ENCODE measurements at places on chromosomes 3 and 15.

GRCh38 chr3:61158667-61159066 lies 92.6 kb downstream of the FHIT start:
- DNase-seq = no peak

GRCh38 chr3:16112910-16113504 lies 61.5 kb upstream of the GALNT15 start:
- no peak for DNase-seq

DNA sequence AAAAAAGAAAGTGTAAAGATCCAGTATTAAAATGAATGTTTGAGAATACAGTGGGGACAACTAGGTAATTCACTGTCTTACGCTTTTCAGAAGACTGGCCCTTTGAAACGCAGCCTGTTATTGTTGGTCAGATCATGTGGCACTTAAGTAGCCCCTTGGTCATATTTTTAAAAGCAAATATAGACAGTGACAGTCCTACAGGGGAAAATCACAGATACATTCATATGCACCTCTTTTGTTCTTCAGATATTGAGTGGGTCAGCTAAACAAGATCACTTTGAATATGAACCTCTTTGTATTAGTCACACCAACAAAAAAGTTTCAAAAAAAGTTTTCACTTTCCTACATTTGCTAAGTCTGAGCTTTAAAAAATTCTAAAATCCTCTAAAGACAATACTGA lies 36.0 kb downstream of the TIGIT start:
- no peak for DNase-seq

GRCh38 chr3:5463991-5464390 lies 276.5 kb downstream of the EDEM1 start:
- no peak for DNase-seq

GRCh38 chr15:101450403-101451265 lies 38.9 kb downstream of the PCSK6 start:
- no peak for DNase-seq

DNA sequence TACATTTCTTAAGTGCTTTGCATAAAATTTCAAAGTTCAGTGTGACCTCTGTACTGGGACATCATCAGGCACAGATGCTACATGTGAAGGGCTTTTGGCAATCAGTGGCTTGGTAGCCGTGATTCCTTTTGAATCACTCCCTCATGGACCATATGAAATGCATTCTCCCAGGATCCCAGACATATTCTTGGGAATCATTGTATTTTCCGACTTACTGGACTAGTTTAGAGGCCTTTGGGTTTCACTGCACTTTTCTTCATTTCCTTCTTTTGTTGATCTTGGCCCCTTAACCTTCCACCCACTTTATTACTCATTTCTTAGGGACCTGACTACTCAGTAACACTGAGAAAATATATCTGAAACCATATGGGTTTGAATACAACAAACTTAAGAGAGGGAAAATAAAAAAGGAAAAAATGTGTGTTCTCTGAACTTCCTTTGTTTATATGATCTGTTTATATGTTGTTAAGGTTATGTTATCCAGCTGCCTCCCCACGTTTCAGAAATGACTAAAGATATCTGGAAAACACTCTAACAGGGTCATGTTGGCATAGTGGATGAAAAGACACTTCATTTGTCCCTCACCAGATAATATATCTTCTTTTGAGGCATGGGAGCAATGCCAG lies 35.1 kb downstream of the HMG20A start:
- no peak for DNase-seq

- DNase-seq = peak; percentile 78
Observed at GRCh38 chr15:68783226-68784058, 37.3 kb downstream of the ANP32A start.

GRCh38 chr15:79811406-79812405 lies 85.1 kb downstream of the MTHFS start:
- DNase-seq = no peak

DNA sequence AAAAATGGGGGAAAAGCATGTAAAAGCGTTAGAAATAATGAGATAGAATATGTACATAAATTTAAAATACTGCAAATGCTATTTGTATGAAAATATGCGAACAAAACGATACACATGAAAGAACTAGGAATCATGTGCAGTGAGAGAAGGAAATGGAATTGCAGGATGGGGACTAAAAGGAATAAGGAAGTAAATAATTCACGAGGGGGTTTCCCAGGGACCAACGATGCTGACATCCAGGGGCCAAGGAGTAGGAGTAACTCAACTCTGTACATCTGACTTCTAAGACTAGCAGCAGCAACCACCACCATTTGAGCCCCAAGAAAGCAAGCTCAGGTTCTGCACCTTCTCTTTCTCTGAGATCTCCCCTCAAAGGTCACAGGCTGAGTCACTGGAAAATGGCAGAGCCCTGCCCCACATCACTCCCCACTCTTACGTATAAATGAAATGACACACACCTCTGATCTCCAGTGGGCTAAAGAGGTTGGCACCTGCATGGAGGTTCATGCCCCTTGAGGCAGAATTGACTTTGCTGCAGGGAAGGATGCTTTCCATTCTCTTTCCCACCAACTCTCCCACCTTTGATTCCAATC lies 100.0 kb upstream of the DLG1 start:
- peak; percentile 45 for DNase-seq

GRCh38 chr15:62770752-62771151 lies 271.8 kb upstream of the TPM1 start:
- DNase-seq = no peak

GRCh38 chr3:172808969-172809546 lies 58.5 kb downstream of the ECT2 start:
- DNase-seq = no peak

DNA sequence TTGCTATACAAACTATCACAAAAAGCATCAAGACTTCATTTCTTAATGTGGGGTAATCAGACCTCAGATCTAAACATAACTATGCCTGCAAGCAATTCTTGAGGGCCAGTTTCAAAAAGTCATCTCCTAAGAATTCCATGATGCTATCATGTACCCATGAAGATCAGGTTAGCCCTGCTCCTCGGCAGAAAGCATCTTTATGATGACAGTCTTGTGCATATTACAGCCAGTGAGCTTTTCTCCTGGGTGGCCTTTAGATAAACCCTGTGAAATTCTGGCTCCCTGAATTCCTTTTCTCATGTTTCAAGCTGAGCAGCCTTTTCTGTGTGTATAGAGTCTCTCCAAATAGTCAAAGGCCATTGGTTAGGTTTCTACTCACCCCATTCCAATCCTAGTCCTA lies 201.9 kb upstream of the MCTP2 start:
- no peak for DNase-seq

DNA sequence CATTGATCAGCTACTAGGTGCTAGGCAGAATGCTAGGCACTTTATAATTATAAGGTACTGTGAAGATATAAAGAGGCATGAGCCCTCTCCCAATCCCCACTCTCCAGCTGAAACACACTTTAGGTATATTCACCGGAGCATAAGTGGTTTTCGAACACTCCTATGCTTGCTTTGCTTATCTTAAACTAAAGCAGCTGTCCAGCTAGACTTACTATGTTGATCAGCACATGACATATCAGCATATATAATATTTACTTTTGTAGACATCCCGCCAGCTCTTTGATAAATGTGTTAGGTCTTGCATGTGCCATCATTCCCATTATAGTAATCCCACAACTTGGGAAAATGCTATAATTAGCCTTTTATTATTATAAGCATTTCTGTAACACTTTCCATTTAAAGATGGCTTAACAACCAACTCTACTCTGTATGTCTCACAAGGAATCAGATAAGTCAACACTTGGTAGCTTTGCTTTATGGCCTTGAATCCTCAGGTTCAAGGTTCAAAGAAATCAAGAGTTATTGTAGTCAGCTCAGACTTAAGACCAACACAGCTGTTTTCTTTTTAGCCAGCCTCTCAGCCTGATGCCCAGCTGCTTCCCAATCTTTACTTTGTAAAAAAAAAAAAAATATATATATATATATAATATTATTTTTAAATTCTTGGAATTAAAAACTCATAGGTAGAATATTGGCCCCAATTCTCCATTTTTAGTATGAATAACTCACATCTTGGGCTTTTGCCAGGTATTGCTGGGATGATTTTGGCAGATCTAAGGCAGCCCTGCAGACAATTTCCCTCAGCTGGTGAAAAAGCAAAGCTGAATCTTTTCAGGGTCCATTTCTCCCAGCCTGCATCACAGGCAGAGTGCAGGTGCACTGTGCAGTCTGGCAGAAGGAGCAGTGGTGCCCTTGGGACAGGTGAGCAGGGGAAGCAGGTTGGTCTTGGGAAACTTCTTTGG lies 104.2 kb downstream of the THRB start:
- no peak for DNase-seq

DNA sequence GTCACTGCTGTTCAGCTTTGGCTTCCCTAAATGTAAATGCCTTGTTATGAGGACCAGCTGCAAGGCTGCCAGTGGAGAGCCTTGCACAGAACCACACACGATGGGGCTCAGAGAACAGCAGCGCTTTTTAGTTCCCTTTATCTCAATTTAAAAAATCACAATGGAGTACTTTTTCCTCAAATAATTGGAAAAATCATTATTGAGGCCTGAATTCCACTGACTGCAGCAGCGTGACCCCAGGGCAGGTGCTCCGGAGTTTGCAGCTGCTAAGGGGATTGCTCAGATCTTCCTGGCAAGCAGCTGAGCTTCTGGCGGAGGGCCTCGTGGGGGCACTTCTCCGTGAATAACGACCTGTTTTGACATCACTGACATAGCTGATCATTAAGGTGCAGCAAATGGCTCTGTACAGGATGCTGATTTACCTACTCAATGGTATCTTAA lies 245.6 kb upstream of the TRIM42 start:
- no peak for DNase-seq

DNA sequence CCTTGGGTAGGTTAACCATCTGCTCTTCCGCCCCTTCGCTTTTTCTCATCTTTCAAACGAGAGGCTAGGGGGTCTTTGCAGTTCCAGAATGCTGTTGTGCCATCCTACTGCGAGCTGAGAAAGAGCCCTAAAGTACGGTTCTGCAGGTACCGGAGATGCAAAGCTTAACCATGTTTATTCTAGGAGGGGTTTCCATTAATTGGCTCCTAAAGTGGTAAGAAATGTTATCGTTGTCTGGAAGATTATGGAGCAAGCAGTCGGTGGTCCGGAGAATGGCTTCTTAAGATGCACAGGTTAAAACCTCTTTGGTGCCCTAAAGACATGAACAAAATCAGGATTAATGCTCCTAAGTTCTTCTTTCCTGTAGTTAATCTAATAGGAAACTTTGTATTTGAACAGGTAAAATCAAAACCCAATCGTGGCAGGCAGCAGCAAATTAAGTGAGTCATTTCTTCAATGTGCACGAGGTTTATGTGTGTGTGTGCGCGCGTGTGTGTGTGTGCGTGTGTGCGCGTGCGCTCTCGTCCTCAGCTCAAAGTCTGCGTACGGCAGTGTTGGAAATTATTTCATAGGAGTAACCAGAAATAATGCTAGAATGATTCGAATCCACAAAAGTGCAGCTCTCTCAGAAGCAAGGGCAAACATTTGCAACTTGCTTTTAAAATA lies 772 bp downstream of the FAM81A start:
- no peak for DNase-seq

GRCh38 chr3:72818092-72818773 lies 30.0 kb downstream of the SHQ1 start:
- no peak for DNase-seq
